ENCODE measurements at places on chromosomes 7 and 10.

DNA sequence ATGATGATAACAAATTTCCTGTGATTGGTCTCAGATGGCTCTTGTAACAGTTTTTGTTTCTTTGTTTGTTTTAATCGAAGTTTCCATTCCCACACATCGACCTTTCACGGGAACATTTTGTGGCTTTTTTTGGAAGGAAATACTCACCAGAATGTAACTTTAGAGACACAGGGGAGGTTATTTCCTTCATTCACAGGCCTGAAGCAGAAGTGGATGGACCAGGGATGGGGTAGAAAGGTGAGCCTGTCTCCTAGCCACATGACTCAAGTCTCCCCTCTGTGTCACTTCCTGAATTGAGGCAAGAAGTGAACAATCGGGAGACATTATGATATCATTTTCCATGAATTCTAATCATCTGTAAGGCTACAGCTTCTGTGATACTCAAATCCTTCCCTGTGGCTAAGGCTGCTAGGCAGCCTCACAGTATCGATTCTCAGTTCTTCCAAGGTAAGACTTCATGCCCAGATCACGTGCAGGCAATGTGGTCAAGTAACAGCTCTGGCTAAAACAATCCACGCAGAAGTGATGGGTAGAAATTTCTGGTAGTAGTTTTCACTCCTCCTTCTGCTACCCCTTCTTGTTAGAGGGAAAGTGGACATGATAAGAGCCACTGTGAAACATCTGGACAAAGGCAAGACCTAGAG, 203.9 kb upstream of the NEBL start:
- DNase-seq: no peak

DNA sequence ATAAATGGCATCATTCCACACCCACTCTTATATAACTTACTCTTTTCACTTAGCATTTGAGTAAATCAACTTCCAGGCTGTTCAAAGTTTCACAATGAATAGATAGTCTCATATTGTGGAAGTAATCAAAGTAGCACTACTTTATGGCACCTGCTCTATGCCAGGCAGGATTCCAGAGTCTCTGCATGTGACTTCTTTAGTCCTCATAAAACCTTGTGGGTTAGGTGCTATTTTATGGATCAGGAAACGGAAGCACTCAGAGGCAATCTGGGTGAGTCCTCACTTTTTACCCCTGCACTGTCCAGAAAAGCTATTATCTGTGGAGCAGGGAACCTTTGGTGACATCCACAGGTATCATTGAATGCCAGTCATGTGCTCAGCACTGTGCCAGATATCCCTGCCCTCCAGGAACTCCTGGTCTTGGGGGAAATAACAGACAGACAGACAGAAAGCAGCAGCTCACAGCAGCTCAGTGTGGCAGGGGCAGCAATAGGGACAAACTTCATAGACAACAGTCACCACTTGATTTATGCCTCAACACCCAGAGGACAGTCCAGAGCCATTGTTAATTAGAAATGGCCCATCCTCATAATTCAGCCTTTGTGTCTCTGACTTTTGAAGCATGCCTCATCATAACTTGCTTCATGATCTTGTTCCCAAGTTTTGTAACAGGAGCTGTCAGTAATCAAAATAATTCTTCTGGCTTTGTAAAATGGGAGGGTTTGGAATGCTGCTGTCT, 160.6 kb downstream of the SEC23IP start:
- DNase-seq: no peak

- DNase-seq: no peak
These were observed 129.9 kb downstream of the DOCK4 start for GRCh38 chr7:112076324-112076723.

- no peak for DNase-seq
These were observed 1283.5 kb upstream of the CELF2 start for GRCh38 chr10:9734218-9734617.

- no peak for DNase-seq
These were observed 199.6 kb upstream of the SEMA3A start for GRCh38 chr7:84394219-84394618.

GRCh38 chr10:50552771-50553535, 70.8 kb downstream of the SGMS1 start:
- no peak for DNase-seq

GRCh38 chr7:91892821-91893340, 12.4 kb upstream of the MTERF1 start:
- no peak for DNase-seq

GRCh38 chr7:120169996-120170783, 102.8 kb upstream of the KCND2 start:
- no peak for DNase-seq

DNA sequence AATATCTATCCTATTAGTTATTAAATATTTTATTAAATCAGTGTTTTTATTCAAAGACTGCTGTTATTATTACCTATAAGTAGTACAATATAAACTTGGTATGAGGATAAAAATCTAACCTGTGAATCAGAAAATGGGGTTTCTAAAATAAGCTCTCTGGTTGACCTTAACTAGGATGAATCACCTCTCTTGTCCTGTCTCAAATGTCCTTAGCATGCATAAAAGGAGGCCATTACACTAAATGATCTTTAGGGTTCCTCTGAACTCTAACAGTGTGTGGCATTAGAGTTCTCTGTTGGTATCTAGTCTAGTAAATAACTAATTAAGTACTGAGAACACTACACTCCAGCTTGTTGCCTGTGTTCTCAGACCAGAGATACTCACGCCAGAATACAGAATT, 143.1 kb upstream of the LRRTM3 start:
- no peak for DNase-seq
